ENCODE measurements at places on chromosomes 2 and 18.

DNA sequence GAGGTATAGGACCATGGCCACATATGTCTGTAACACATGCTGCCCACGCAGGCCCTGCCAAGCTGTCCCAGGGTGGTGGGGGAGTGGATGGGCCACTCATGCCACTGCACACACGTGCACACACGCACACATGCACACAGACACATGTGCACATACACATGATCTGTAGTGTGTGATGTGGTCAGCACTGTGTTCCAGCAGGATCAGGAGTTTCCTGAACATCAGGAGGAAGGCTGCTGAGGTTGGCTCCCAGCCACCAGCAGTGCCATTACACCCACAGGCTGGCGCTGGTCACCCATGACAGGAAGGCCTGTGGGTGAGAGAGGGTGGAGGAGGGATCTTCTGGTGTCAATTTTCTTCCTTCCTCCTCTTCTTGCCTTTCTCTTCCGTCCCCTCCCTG is 44.7 kb downstream of the POMC start:
- no peak for DNase-seq

DNA sequence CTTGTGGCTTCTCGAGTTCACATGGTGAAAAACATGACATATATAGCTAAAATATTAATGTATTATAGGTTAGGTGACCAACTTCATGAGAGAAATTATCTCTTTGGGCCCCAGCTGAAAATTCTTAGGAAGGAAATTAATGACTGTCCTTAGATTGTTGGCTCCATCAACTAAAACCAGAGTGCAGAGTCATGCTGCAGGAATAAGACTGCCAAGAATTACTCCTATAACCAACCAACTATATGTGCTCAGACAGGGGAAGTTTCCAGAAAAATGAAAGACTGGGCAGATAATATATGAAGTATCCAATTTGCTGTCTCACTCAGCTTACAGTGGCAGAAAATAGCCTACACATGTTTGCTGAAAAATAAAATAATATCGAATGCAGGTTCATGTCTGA is 71.0 kb upstream of the TMEFF2 start:
- no peak for DNase-seq

DNA sequence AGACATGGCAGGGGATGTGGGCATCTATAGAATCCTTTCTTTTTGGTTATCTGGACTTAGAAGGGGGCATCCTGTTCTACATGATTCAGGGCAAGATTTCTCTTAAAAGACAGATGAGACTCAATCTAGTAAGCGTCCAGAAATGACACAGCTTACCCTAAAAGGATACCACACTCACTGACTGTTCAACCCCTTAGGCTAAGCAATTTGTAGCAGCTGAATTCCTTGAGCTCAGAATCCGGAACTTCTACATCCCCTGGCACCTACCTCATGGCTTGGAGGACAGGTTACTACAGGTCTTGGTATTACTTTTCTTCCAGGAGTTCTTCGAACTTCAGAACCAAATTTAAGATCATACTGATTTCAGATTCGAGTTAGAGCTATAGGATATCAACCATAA is 138.4 kb downstream of the LAMA3 start:
- DNase-seq, result no peak

DNA sequence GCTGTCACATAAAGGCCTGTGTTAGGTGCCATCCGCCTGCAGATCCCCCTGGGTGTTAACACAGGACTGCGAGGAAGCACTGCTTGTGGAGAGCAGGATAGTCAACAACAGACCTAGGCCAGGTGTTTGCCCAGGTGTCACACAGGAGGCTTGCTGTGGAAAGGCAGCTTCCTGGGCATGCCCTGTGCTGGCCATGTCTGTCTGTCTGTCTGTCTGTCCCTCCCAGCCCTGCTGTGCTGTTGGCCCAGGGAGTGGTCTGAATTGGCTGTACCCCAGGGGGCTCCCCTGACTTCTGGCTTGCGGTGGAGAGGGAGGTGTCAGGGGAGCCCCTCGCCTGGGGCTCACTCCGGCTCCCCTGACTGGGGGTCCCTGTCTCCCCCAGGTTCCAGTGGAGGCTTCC is 53.2 kb downstream of the SH3BP4 start:
- DNase-seq, result no peak

DNA sequence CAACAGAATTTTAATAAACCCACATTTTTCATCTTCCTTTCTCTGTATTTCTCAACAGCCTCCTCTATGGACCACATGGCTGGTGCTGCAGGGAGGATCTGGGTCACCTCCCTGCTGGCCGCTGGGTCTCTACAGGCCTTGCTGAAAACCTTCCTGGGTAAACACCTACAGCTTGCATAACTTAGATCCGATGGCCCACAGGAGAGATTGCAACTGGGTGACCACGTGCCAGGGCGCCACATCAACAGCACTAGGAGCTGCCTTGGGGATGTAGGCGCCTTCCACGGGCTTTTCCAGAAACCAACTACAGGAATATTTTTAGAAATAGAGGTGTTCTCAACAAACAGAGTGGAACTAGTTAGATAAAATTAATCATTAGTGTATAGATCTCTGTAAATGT is 19.4 kb downstream of the TMEM18 start:
- no peak for DNase-seq

- DNase-seq, result no peak
These were observed 547.6 kb downstream of the CPS1 start for GRCh38 chr2:211103989-211104388.

DNA sequence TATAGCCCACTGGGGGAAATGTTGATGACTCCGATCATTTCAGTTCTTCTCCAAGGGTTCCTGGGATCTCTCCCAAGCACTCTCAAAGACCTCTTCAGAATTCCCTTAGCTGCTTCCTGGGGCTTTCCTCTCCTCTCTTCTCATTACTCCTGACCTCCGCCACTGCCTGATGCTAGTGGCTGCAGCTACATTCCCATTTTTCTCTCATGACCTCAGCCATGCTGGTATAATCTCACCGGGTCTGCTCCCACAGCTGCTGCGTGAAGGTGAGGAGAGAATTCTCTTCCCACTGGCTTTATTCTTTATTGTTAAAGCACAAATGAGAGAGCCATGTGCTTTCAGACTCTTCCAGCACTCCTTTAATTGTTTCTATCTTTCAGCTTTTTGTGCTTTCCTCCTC is 312.0 kb upstream of the ETAA1 start:
- DNase-seq, result no peak

- no peak for DNase-seq
These were observed 167.6 kb upstream of the ACAA2 start for GRCh38 chr18:49980896-49981295.

DNA sequence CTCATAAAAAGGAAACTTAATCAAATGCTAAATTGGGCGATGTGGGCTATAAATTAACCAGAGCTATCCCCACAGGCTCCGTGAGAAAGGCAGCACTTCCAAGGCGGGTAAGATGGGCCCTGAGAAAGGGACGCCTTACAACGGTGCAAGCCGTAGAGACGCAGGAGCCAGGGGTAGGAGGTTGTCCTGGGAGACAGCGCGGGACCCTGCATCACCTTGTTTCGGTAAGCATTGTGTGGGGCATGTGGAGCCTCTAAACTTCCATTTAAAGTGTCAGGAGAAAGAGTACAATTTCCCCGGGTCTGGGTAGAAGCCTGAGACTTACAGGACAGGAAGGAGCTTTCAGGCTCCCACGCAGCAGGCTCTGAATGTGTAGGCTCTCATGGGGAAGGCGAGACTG is 1.2 kb upstream of the PER2 start:
- DNase-seq, result no peak

- DNase-seq, result no peak
These were observed 127.9 kb downstream of the ZNF532 start for GRCh38 chr18:58992301-58993231.

GRCh38 chr2:107932979-107933378 is 53.3 kb upstream of the SLC5A7 start:
- DNase-seq, result no peak

DNA sequence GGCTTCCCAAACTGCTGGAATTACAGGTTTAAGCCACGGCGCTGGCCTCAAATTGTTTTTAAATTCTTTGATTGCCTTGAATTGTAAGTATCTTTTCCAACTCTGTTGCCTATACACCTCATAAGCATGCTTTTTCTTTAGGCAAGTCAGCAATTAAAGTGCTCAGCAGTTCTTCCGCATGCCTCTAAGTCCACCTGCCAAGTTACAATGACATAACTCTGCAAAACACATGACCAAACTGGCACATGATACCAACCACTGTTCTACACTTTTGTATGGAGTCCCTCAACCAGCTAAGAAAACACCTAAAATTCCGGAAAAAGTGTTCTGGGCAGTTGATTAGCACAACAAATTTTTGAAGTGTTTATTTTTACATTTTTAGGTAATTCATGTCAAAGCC is 5.1 kb downstream of the TXNL4A start:
- DNase-seq, result no peak

DNA sequence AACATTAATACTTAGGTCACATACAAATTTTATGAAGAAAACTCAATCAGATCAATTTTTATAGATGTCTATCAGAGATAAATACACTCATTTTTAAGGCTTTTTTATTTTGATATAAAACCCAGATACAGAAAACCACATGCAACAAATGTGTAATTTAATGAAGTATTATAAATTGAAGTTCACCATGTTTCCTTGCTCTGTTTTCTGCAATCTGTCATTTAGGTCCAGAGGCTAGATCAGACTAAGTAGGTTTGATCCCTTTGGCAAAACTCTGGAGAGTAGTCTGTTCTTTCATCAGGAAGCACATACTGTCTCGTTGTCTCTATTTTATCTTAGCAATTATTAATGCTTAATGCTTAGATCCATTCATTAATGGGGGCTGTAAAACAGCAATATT is 841.6 kb downstream of the MBD2 start:
- DNase-seq, result no peak

DNA sequence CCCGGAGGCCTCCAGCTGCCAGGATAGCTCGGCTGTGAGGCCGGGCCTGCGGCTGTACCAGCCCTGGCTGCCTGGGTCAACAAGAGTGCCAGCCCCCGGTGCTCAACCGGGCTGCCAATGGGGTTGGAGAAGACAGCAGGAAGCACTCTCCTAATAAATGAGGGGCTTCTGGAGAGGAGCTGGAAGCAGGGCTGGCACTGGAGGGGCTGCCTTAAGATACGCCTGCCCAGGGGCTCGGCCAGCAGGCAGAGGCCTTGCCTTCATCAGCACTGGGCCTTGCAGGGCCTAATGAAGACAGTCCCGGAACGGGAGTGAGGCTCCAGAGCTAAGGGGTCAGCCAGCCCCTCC is 73.6 kb downstream of the TEX51 start:
- no peak for DNase-seq

DNA sequence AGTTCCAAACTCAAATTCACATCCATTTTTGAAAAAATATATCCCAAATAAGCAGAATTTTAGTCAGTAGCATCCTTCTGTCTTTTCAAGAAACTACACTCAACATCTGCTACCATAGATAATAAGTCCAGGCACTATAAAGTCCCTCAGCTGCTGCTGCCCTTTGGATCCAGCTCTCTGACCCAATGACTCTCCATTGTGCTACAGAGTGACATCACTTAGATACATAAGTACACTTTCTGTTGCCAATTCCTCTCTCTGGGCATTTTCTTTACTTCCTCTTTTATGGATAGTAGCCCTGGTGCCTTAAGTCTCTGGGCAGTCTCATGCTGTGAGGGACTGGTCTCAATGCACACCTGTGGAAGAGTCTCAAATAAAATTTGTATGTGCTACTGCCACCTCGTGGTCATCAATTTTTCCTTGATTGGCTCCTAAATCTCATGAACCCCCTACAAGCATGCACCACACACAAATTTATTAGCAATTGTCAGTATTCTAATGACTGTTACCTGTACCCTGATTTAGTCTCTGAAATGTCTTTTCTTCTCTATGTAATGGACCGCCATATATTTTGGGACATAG is 219.2 kb downstream of the LRP1B start:
- no peak for DNase-seq

DNA sequence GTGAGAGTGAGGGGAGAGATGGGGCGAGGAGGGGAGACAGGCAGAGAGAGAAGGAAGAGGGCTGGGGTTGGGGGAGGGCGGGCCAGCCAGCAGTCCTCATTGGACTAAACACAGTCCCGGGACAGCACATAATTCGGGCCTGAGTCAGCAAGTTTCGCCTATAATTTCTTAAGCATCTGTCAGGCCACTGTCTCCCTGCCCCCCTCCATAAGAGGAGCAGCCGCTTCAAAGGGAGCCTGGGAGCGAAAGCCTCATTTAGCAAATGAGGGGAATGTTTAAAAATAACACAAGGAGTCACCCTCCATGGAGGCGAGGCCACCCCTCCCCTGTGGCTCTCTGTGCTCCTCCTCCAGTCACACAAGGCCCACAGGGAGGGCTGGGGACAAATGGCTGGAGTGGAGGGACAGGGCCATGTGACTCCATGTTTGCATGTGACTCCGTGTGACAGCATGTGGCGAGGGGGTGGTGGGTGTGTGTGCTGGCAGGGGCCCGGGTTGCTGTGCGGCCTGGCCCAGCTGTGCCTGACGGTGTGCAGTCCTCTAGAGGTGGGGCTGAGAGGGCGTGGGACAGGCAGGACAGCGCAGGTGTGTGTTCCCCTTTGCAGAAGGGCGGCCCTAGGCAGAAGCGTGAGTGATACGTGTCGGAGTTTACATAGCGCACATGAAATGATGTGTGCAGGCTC is 162.4 kb downstream of the CELF4 start:
- DNase-seq, result no peak

DNA sequence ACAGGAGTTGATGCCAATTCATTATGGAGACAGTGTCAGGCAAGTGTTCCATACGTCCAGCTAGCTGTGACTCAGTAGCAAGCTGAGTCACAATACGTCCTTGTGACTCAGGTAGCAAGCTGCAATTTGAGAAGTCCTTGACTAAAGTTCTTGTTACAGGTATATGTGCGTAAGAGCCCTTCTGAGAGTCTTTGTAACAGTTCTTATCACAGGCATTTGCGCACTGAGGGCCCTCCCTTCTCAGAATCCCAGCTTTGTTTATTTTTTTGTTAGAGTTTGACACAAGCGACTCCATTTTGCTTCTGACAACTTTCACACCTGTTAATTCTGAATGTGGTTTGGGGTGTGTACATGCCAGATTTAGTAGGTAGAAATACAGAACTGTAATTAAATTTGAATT is 20.1 kb upstream of the ACMSD start:
- DNase-seq, result no peak
